ENCODE measurements at places on chromosomes 4 and X.
A peak's percentile ranks its signal among the peaks of the same experiment; 100 is the strongest.

GRCh38 chr4:82889287-82889686 lies 1.7 kb downstream of the SEC31A start:
- no peak for DNase-seq

DNA sequence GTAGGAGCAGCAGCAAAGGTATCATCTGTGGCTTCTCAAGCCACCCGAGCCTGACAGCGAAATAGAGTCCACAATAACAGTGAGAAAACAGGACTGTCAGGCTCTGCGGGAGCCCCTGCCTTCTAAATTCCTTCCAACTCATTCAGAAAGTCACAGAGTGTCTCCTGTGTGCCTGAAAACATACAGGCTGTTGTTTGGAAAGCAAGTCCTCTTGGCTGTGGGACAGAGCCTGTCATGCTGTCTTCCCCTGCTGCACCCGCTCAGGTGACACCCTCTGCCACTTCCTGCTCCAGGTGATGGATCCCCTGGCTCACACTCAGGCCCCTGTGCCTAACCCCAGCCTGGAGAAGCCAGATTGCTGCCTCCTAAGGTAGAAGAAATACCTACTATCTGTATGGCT lies 152.3 kb downstream of the RAB28 start:
- DNase-seq = no peak

- no peak for DNase-seq
Observed at GRCh38 chrX:65516756-65517155, 17.8 kb downstream of the LAS1L start.

- DNase-seq = no peak
Observed at GRCh38 chr4:1596393-1596792, 87.7 kb downstream of the FAM53A start.

DNA sequence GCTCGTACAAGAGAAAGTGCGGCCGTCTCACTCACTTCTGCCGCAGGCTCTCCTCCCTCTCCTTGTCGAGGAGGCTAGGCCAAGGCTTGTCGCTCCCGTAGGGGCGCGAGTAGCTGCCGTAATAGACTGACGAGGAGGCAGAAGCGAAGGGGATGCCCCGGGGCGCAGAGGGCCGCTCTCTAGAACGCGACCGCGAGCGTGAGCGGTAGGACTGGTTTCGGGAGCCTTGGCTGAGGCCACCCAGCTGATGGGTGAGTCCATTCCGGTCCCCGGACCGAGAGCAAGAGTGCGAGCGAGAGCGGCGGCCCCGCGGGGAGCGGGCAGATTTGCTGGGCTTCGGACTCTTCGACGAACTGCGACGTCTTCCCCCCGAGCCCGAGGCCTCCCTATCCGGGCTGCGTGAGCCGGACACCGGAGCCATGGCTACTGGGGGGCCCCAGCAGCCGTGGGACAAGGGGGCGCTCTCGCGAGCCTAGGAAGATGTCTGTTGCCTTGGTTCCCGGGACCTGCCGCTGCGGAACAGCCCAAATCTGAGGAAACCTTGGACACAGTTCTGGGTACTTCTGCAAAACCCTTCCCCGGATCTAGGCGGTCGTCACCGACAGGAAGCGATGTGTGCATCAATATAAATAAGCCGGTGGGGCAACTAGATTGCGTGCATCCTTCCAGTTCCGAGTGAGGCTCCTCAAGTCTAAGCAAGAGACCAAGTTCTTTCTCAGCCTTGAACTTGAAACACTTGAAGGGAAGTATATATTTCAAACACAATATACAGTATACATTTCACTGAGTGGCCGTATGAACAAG lies at the start of gene NKAP:
NKAP (minus strand) TSS at position 567 of the 804 bp plus-strand sequence; CDS start at position 421, 146 bp downstream.
- DNase-seq = peak; percentile 67

DNA sequence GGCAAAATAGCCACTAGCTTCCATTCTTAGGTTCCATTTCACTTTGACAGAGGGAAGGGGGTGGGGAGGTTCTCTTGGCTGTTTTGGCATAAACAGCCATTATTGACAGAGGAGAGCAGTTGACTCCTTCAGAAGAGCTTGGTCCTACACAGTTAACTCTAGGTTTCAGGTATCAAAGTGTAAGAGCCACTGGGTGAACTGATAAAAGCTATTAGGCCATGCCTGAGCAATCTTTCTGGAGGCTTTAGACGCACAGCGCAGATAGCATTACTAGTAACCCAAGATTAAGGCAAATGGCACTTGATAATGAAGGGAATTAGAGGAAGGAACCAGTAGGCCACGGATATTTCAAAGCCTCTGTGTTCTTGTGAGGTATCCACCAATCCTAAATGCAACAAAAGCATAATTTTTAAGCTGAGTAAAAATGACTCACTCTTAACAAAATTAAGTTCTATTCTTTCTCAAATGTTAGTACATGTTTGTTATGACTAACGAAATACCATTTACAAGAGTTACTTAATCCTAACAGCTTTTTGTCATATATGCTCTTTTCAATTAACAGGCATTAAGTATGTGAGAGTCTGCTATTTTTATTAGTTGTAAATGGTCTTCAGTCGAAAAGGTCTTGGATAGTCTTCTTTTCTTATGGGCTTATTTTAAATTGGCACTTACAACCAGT lies 53.6 kb downstream of the SLC7A11 start:
- DNase-seq = no peak

- no peak for DNase-seq
Observed at GRCh38 chrX:14509325-14510057, 19.8 kb upstream of the GLRA2 start.

DNA sequence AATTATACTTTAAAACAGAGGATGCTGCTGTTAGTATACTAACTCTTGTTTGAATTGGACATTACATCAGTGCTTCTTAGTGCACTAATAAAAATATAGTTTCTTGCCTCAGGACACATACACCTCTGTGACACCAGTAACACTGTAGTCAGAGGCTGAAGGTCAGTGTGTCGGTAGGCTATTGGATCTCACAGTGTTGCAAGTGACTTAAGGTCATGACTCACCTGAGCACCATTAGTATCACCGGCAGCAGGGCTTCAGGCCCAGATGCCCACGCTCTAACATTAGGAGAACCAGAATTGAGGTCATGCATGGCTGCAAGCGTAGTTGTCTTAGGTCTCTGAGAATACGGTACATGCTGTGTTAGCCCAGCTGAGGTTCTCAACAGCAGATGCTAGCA lies 15.2 kb downstream of the ETDC start:
- no peak for DNase-seq

DNA sequence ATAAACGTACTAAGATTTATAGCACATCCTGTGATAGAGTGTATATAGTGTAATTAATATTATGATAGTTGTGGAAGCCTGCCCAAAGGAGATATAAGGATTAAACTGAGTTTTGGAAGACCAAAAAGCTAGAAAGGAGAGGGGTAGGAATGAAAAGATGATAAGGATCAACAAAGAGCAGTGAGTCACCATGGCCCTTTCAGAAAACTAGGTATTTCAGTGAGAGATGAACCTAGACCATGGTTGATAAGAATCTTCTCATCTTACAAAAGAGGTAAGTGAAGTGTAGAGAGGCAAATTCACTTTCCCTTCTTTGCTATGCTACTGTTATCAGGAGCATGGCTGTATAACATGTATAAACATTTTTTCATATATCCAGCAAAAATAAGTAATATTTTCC lies 133.8 kb upstream of the PLAC1 start:
- no peak for DNase-seq

DNA sequence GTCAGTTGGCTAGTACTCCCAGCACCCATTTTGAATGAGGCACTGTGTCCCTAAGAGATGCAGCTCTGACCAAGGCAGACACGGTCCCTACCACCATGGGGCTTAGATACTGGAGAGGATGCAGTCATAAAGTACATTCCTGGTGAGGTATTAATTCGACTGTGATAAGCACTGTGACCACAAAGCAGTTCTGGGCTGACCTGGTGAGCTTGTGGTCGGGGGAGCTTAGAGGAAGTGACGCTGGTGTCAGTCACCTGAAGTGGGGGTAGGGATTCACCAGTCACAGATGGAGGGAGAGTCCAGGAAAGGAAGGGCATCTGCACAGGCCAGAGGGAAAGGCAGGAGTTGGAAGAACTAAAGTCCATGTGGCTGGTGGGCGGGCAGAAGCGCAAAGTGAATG lies 15.8 kb upstream of the CLTRN start:
- no peak for DNase-seq
